Stimulated activated CD4-positive, alpha-beta T cell treated with anti-CD3 and anti-CD28 coated beads, Interleukin-12 subunit alpha, Interleukin-12 subunit beta, amount 100 ng/mL, for 24 hours (primary cell): ENCODE measurements at places on chromosomes 1 and 21.

- DNase-seq, result no peak
Measured at GRCh38 chr1:9676815-9677393, 25.4 kb downstream of the PIK3CD start.

DNA sequence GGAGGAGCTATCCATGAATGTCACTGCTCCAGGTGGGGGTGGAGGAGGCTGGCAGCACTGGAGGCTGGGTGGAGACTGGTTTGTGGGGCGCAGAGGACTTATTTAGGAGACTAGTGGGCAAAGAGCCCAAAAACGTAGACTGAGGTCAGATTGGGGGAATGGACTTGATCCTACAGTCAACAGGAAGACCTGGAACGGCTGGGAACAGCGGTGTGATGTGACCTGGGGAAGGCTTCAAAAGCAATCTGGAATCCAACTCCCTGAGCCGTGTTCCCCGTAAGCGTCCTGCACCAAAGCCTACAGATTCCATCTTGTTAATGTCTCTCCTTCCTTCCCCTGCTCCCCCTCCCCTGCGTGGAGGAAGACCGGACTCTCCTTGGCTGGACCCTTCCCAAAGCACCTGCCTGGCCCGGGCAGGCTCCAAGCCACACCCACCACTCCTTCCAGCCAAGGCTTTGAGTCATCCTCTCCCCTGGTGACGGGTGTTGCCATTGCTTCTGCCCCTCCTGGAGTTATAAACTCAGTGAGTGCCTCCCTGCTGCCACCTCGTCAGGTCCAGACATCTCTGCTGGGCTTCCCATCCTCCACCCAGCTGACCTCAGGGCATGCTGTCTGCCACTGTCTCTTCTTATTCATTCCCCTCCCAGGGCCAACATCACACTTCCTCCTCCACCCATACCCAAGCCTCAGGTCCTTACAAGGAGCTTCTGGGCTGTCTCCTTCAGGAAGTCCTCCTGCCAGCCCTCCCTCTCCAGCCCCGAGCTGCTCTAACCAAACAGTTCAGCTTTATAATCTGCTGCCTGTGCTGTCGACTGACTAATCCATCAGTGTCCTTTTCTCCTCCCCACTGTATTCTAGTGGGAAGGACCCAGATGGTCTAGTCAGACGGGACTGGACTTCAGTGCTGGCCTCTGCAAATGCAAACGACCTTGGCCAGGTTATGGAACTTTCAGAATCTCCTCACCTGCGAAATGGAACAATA is 1.6 kb upstream of the CLSTN1 start:
- DNase-seq, result no peak

DNA sequence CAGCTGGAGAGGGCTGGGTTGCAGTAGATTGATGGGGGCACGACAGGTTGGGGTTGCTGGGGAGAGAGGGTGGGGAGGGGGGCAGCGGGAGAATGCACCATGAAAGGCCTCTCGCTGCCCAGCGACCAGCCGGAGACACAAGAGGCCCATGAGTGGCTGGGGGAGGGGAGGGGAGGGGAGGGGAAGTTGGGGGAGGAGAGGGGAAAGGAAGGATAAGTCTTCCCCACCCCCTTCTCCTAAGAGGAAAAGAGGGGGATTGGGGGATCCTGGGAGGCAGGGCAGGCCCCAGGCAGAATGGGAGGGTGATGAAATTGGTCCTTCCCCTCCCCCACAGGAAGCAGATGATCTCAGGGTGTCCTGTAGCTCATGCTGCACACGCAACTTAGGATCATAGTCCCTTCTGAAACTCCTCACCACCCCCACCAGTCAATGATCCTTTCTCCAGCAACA is 45.7 kb downstream of the PAX7 start:
- DNase-seq, result no peak

DNA sequence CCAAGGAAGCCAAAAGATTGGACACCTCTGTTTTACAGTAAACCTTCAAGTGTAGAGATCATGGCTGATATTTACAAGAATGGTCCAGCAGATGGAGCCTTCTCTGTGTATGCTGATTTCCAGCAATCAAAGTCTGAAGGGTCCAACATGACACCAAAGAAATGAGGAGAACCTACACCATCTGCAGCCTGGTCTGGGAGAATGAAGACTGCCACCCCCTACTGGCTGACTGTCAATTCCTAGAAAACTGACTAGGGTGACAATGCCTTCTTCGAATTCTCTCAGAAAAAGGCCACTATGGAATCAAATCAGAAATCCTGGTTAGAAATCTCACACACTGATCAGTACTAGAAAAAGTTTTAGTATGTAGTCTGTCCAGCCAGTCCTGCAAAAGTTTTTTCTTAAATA is 83.3 kb downstream of the CDC42BPA start:
- DNase-seq, result no peak

- no peak for DNase-seq
Measured at GRCh38 chr1:230759369-230760065, 12.3 kb downstream of the CAPN9 start.

DNA sequence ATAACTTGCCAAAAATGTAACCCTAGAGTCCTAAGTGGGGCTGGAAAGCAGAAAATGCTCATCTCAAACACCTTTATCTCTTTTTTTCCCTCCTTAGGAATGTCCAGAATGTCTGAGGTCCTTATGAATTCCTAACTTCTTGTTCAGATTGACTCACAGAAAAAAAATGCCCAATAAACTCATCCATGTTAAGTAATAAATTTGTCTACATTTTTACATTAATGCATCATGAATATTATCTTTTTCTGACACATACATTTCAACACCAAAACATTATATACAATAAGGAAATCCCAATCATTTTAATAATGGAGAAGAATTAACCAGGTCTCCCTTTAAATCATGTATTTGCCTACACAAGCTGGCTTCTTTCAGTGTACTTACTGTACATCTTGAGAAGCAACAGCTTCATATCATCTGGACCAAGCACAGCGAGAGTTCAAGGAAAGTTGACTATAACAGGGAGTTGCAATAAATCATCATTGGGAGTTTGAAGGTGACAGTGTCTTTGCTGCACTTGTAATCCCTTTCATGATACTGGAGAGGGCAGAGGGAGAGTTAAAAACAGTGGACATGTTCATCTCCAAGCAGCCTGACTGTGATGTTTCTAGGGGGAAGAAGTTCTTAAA is 565.2 kb downstream of the LTN1 start:
- DNase-seq, result no peak

DNA sequence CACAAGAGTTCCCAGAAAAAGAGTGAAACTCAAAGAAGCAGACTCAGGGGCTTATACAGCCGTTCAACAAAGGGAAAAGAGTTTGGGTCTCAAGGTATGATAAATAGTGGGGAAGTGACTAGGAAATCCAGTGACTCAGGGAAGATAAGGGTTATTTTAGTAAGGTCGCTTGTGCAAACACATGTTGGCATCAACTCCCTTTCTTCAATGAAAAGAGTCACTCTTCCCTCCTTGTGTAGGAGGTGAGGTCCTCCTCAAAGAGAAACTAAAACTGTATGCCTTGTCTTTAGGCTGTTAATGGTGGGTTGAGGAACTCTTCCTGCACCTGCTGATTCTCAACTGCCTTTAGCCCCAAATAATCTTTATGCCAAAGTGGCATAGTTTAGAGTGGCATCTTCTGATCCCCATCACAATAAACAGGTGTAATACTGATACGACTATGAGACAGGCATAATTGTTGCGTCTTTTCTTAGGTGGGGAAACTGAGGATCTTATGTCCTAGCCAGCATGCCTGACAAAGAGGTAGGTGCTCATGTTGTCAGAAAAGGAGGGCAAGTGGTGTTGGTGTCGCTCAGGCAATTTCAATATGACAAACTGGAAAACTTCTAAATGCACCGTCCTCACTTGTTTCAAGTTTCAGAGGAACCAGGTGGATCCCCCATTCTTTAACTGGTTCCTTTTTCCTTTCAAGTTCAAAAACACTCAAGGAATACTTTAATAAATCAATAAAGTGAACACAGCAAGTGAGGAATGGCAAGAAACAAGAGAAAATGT is 294.1 kb upstream of the RUNX1 start:
- DNase-seq, result no peak

- DNase-seq, result no peak
Measured at GRCh38 chr21:19899645-19900044, 1098.6 kb upstream of the NCAM2 start.

DNA sequence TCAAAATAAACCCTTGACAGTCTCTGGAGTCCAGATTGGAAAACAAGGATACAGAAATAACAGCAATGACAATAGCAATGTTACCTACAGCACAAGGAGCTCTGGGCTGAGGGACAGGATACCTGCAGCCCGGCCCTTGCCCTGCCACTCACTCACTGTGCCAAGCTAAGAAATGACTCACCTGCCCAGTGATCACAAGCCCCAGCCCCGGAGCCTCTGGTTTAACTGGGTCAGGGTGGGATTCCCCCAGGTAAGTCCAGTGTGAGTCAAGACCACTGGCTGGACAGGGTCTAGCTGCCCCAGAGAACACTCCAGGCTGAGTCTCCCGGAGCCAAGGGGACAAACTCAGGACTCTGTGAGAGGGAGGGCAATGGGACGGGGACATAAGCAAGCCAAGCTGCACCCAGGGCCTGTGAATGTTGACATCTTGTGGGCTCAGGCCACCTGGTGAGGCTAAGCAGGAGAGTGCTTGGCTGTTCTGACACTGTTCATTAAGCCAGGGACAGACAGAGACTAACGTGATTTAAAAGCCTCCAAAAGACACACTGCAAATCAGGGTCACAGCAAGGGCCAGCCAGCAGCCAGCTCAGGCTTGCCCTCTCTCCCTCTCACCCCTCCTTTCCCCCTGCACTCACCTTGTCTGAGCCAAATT is 64.1 kb downstream of the MIS18A start:
- DNase-seq, result no peak

GRCh38 chr1:39394598-39394997 is 96.8 kb upstream of the BMP8A start:
- DNase-seq, result no peak

DNA sequence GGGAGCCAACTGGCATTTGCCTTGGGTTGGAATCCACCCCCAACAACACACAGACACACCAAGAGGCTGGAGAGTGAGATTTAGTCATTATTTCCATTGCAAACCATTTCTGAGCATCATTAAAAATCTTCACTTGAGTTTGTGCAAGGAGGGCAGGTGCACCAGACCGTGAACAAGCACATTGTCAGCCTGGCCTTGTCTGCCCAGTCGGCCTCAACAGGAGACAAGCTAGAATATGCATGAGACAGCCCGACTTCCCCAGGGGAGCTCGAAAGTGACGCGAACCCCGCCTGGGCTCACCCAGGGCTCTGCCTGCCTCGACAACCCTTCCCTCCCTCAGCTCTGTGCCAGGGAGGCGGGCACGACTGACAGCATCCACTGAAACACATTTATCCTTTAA is 15.4 kb upstream of the GUCA2B start:
- DNase-seq, result no peak

DNA sequence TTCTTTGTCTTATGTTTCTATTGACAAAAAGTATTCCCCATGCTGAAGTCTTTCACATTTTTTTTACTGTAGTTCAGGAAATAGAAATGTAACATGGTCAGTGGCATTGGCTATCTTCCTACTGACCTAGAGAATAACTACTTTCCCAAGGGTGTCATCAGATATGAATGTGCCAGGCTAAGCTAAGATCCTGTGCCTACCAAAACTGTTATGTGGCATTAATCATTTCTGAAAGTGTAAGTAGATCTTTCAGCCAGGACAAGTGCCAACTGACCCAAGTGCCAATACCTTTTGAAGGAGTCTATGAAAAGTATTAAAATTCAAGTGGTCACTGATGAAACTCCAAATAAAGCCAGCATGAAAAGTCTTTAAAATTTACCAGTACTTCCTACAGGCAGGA is 165.3 kb downstream of the TNFSF18 start:
- DNase-seq, result no peak

DNA sequence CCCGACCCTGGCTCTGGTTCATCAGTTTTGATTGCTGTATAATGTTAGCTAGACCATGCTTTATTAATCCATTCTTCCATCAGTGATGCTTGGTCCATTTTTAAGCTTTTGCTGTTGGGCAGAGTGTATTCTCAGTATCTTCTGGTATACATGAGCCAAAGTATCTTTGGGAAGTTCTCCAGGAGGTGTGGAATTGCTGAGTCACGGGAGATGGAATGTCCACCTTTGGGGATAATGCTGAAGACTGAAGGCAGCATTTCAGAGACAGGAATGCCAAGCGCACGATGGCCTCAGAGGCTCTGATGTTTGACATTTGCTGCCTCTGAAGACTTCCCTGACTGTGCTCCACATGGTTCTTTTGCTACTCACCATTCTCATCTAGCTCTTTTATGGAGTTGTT is 266.3 kb upstream of the KAZN start:
- DNase-seq, result no peak

- no peak for DNase-seq
Measured at GRCh38 chr1:241533326-241534115, 1.3 kb downstream of the KMO start.

DNA sequence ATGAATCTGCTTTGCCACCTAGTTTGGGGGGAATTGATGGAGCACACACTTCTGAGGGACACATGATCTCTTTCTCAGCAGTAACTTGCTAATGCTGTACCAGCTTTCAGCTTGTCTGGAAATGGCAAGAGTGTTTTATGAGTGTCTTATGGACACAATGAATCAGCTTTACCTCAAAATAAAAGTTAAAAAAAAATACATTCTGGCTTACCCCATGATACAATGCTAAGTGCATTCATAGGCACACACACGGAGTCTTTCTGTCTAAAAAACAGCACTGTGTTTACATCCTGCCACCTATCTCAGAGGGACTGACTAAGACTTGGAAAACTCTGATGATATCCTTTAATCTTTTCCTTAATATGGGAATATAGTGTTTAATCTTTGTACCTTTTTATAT is 455.5 kb upstream of the ADAMTS5 start:
- DNase-seq, result no peak

DNA sequence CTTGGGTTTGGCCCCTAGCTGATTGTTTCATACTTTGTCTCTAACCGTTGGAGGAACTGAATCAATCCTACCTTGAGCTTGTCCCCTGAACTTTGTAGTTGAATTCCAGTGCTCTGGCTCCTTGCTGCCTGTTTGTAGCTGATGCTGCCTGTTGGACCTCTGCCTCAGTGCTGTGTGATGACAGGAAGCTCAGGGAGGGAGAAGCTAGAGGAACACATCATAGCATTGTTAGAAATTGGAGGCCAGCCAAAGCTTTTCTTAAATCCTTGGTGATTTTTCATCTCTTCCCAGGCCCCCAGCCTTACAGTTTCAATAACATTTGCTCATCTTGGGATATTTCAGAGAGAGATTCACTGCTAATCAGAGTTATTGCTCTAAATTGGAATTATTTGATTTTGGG is 34.0 kb downstream of the MACF1 start:
- DNase-seq, result no peak

- DNase-seq, result no peak
Measured at GRCh38 chr1:227890451-227891222, 57.1 kb downstream of the WNT9A start.

GRCh38 chr1:40595623-40596022 is 64.2 kb downstream of the ZNF684 start:
- DNase-seq, result no peak

- no peak for DNase-seq
Measured at GRCh38 chr1:237976331-237976730, 85.6 kb upstream of the ZP4 start.

GRCh38 chr1:8096105-8097011 is 70.2 kb upstream of the ERRFI1 start:
- no peak for DNase-seq

DNA sequence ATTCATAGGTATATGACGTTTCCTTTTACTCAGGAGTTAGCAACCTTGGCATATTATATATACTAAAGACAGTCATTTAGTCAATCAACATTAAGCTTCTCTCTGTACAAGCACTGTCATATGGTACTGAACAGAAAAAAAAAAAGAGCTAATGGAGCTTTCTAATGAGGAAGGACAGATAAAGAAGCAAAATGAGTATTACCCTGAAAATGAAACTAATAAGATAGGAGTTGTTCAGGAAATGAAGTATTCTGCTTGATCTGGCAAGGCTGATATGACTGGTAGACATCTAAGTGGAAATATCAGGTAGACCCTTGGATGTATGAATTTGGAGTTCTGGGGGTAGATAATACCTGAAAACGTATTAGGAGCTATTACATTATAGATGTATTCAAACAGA is 4.3 kb upstream of the IKBKE start:
- DNase-seq, result no peak
